Cardiac fibroblast (primary cell): ENCODE measurements at places on chromosomes 11 and 22.
A peak's percentile ranks its signal among the peaks of the same experiment; 100 is the strongest.

DNA sequence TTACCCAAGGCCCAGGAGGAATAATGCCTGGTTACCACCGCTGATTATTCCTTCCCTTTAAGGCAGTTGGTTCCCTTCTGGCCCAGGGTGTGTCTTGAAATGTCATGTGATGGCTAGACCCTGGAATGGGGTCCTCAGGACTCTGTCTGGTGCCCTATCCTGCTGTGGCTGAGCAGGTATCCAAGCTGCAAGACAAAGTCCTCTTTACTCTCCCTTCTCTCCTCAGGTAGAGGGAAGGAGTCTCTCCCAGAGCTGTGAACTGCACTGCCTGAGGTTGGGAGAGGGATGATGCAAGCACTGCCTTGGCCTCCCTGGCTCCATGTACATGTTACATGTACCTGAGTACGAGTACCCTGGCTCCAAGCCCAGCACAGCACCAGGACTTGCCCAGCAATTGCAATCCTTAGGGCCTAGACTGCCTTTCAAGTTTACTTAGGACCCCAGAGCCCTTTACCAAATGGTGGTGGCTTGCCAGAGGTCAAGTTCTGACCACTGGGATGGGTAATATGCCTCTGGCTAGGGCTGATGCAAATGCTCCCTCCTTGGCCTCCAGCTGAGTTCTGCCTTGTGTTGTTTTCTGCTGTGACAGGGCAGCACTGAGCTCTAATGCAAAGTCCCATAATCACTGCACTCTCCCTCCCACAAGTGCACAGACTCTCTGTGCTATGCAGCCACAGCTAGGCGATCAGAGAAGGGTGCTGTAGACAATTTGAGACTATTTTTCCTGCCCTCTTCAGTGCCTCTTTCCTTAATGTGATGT is 20.7 kb upstream of the AQP11 start:
- no peak for DNase-seq

DNA sequence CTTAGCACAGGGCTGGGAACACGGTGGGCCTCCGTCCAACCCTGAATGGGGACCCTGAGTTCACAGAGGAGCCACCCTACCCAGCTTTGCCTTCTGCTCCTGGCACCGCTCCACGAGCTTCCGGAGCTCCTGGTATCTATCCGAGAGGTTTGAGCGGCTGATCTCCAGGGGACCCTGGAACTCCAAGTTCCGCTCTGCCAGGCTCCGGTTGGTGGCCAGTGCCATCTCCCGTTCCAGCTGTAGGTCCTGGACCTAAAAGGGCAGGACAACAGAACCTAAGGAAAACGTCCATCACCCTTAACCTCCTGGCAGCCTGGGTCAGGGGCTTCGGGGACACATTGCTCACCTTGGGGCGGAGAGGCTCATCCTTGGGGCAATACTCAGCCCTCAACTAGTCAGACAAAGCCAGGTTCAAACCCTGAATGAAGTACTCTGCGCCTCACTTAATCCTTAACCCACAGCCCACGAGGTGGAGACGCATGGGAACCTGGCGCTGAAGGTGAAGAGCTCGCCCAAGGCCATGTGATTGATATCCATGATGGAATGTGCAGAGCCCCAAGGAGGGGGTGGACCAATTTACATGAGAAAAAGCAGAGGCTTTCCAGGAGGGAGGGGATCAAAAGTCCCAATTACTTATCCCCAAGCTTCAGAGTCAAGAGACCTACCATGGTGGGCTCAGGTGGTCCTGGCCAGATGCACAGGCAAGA is 27.1 kb downstream of the VPS37C start:
- DNase-seq = no peak

- peak; percentile 30 for DNase-seq
Measured at GRCh38 chr11:61279934-61280659, 15.0 kb downstream of the VWCE start.

DNA sequence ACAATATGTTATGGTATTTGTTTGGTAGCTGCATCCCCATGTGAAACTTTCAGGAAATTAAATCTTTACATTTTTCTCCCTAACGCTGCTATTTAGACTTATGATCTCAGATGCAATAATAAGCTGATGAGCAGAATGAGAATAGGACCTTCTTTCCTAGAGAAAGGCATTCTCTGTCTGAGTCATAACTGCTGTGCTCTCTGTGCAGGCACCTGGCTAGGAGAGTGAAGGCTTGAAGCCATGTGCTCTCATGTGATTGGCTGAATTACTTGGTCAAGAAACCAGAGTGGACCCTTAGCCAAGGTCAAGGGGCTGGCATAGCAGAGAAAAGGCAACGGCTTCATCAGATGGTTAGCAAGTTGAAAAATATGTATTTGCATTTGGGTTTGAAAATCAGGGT is 185.0 kb downstream of the ADAMTS15 start:
- DNase-seq = peak; percentile 43

GRCh38 chr11:38547462-38547861 is 1949.4 kb upstream of the RAG2 start:
- DNase-seq = no peak

DNA sequence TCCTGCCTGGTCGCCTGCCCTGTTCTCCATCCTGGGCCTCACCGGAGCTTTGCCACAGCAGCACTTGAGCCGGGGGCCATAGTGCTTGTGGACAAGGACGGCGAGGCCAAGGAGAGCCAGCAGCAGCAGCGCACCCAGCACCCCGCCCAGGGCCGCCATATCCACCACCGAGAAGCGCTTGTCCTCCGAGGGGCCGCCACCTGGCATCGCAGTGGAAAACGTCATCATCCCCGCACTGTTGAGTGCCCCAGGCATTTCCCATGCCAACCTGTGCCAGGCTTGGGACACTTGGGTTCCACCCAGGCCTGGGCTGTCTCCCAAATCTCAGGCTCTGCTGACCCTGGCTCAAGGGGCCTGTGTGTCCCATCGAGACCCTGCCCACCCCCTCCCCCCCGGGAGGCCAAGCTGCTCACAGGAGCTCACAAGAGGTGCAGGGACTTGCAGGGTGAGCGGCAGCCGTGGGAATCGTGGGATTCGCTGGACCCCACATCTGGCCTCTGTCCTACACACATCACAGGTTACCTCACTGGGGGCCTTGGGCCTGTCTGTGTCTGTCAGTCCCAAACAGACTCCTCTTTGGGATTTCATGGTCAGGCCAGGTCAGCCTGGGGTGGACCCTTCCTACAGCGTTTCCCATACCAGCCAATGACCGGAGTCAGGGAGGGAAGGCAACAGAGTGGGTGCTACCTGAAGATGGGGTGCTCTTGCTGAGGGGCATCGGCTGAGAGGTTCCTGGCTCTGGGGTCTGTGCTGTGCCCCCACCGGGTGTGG is 2.3 kb upstream of the IRF7 start:
- no peak for DNase-seq

- DNase-seq = no peak
Measured at GRCh38 chr11:61406991-61407728, 14.8 kb downstream of the TMEM216 start.

DNA sequence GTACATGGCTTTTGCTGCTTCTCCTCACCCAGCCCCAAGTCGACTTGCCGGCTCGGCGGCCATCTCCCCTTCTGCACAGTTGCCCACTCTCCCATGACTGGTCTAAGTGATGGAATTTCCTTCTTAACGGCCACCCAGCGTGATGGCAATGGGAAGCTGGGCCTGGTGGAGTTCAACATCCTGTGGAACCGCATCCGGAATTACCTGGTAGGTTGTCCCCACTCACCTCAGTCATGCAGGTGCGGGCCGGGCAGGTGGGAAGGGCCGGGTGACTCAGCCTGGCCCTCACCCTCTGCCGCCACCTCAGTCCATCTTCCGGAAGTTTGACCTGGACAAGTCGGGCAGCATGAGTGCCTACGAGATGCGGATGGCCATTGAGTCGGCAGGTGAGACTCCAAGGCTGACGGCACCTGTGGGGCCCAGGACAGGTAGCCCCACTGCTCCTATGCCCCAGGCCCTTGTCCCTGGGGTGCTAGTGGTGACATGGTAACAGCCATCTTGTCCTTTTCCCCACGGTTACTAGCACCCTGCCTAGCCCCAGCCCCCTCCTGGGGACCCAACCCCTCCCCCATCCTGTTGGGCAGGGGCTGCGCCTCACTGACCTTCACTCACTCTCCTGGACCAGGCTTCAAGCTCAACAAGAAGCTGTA is 28.1 kb downstream of the CAPN1 start:
- DNase-seq = no peak

- peak; percentile 20 for DNase-seq
Measured at GRCh38 chr11:117877120-117877784, 794 bp upstream of the FXYD6 start.

GRCh38 chr11:127017482-127017881 is 16.9 kb upstream of the KIRREL3 start:
- DNase-seq = peak; percentile 66

GRCh38 chr11:123202155-123203151 is 7.4 kb upstream of the CLMP start:
- peak; percentile 84 for DNase-seq

GRCh38 chr11:63767565-63768236 is 874 bp downstream of the ZFTA start:
- DNase-seq = peak; percentile 90

DNA sequence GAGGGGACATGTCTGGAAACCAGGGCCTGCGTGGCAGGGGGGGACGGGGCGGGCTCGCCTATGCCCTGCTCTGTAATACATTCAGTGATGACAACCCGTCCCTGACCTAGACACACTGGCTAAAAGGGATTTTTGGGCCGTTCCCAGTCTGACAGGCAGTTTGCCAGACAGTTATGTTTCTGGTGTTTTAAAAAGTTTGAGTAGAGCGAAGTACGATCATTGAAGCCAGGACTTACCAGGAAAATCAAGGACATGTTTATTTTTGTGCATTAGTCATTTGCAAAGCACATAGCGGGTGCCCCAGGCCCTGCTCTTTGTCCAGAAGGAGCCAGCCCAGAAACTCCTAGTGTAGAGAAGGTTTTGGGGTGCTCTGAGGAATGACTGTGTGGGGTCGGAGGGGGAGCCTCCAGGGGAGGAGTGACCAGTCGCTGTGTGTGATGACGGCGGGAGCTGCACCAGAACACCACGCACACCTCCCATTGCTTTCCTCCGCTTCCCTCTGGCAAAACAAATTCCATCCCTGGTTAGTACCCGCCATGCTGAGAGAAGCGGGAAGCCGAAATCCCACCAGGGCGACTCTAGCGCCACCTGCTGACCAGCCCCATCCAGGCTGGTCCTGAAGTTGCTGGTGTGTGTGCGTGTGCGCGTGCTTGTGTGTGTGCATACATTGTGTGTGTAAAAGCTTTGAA is 50.8 kb downstream of the FBLN1 start:
- DNase-seq = peak; percentile 90

- DNase-seq = no peak
Measured at GRCh38 chr11:94557421-94557820, 9.7 kb upstream of the PIWIL4 start.

- peak; percentile 30 for DNase-seq
Measured at GRCh38 chr11:90229791-90230190, 6.9 kb upstream of the CHORDC1 start.

DNA sequence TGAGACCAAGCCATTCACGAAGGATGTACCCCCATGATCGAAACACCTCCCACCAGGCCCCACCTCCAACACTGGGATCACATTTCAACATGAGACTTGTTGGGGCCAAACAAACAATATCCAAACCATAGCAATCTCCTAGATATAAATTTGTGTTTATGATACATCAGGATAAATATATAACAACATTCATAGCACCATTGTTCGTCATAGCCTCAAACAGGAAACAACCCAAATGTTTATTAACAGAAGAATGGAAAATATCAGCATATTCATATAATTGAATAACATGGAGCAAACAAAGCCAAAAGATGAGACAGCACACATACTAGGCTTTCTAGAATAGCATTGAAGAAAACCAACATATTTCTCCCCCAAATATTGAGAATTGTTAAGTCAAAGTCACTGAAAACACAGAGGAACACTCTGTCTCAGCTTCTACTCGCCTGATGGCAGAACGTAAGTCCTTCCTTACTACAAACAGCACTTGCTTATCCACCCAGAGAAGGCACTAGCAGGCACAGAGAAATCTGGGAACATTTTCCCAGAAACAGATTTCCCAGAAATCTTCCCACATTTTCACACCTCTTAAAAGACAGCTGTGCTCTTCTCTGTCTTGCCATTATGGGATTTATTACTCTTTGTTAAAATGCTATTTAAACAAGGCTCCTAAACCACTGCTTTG is 8.1 kb upstream of the GDPD4 start:
- DNase-seq = peak; percentile 49

GRCh38 chr11:129375751-129376657 is at the start of gene BARX2:
Gene BARX2, plus strand, starts transcription at chr11:129375848. Its CDS starts 188 bp downstream, at chr11:129376036.
- peak; percentile 70 for DNase-seq

DNA sequence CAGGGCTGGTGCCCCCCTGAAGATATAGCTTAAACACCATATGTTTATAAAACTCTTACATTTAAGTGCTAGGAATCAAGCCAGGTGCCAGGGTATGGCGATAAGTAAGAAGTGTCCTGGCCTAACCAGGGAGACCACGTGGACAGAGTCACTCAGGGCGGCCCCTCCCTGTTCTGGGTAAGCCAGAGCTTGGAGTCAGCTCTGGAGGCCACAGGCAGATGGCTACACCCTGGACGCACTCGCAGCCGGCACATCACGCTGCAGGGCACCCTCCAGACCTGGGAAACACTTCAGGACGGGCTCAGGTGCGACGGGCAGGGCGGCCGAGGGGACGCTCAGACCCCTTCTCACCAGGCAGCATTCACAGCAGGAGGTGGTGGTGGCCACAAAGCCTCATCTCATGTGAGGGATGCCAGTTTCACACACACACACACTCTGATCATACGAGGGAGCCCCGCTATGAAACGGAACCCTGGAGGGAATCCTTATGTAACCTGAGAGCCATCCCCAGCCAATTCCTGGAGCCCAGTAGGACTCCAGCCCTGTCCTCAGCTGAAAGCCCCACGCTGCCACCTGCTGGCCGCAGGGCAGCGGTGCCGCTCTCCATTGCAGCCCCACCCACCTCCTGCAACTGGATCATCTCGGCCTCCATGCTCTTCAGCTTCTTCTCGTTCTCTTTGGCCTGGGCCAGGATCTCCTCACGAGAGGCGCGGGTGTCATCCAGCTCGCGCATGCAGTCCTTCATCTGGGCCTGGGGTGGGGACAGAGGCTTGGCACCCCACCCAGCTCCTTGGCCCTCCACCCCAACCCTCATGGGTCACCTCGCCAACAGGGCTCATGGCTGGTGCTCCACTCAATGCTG is 33.4 kb downstream of the APOL1 start:
- peak; percentile 76 for DNase-seq

DNA sequence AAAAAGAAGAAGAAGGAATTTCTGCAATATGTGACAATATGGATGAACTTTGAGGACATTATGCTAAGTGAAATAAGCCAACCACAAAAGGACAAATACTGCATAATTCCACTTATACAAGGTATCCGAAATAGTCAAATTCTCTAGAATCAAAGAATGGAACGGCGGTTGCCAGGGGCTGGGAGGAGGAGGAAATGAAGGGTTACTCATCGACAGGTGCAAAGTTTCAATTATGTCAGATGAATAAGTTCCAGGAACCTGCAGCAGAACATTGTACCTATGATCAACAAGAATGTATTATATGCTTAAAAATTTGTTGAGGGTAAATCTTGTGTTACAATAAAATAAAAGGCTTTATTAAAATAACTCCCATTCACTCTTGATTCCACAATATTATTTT is 49.0 kb downstream of the SC5D start:
- DNase-seq = no peak

- no peak for DNase-seq
Measured at GRCh38 chr22:37310815-37311595, 28.7 kb downstream of the CYTH4 start.

- DNase-seq = no peak
Measured at GRCh38 chr11:132231656-132232347, 861.4 kb downstream of the NTM start.

- DNase-seq = no peak
Measured at GRCh38 chr11:95451261-95451660, 220.3 kb upstream of the SESN3 start.

- no peak for DNase-seq
Measured at GRCh38 chr11:40376331-40376730, 1083.1 kb downstream of the LRRC4C start.

GRCh38 chr22:19874307-19875060 is 19.8 kb upstream of the GNB1L start:
- DNase-seq = no peak
